Neuronal stem cell (in vitro differentiated cells): ENCODE measurements at places on chromosomes 7 and 10.

GRCh38 chr7:24733414-24734060 lies 23.7 kb downstream of the GSDME start:
- peaks cover 2% of the 10 kb centered on the region for H3K4me1 ChIP-seq
- no peak for DNase-seq
- no peaks in the 10 kb centered on the region for H3K27me3 ChIP-seq
- H3K27ac ChIP-seq = no peak overlapping the region

DNA sequence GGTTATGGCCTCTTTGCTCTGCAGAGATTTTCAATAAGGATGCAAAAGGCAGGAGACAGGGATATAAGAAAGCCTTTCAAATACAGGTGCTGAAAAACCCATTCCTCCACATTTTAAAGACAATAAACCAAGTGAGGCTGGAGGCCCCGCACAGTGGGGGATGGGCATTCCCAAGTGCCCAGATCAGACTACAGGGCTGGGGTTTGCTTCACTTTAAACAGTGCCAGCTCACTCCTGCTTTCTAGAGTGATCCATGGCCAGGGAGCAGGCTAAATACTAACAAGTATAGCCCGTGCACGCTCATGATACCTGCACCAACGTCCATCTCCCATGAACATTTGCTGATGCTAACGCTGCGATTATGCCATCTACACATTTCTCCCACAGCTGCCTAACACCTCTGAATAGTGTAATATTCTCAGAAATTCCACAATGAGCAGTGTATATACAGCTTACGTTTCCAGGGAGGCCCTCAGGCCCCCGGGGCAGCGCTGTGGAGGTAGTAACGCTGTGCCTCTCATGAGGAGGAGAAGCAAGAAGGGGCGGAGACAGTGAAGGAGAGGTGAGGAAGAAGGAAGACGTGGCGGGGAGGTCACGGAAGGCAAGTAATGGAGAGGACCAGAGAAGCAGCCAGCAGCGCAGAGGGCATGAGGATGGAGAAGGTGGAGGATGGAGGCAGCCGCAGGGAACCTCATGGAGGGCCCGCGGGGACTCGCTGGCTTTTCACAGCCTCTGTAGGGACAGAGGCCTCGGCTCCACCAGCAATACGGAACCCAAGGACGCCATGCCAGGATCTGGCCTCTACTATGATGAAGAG lies 141.7 kb downstream of the USP6NL start:
- no peak overlapping the region for H3K27ac ChIP-seq
- peaks cover 5% of the 10 kb centered on the region for H3K4me1 ChIP-seq
- H3K27me3 ChIP-seq = no peaks in the 10 kb centered on the region
- H3K4me3 ChIP-seq = no peak overlapping the region
- DNase-seq = no peak

GRCh38 chr10:86104156-86104555 lies 262.4 kb downstream of the GRID1 start:
- H3K36me3 ChIP-seq = no peaks in the 10 kb centered on the region
- H3K4me3 ChIP-seq = no peak overlapping the region
- no peak overlapping the region for H3K27ac ChIP-seq
- DNase-seq = no peak
- H3K27me3 ChIP-seq = no peaks in the 10 kb centered on the region

- H3K27me3 ChIP-seq = no peaks in the 10 kb centered on the region
- H3K36me3 ChIP-seq = no peaks in the 10 kb centered on the region
- no peaks in the 10 kb centered on the region for H3K4me1 ChIP-seq
- DNase-seq = no peak
- H3K27ac ChIP-seq = no peak overlapping the region
- H3K4me3 ChIP-seq = no peak overlapping the region
Measured at GRCh38 chr7:27420702-27421101, 178.1 kb downstream of the EVX1 start.

DNA sequence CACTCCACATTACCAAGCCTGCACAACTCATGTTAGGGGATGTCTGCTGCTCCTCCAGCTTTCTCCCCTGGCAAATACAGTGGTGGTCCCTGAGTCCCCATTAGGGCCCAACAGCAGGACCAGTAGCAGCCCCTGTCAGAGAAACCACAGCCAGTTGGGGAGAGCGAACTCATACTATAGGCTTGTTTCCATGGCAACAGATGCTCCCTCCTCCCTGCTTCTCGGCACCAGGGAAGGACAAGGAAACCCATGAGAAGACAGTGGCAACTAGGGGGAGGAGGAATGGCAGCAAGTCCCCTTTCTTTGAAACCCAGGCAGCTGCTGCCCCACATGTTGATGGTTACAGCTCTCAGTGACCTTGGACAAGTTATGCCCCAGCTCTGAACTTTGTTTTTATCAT lies 326.4 kb downstream of the KCNMA1 start:
- no peaks in the 10 kb centered on the region for H3K27me3 ChIP-seq
- no peak overlapping the region for H3K27ac ChIP-seq
- peak; percentile 54 for DNase-seq

DNA sequence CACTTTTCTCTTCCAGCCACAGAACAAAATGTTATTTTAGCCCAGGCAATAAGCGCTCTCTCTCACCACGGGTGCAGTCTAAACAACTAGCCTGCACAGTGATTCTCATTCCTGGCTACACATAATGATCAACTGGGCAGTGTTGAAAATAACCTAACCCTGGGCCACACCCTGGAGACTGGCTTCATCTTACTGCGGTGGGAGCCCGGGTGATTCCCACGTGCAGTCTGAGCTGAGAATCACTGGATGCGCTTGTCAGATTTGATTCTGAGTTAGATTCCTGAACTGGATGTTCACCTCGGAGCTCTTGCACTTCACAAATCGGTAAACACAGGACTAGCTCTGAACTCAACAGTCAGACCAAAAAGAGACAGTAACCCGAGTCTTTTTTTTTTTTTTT lies 14.9 kb downstream of the ZC3HAV1 start:
- peaks cover 3% of the 10 kb centered on the region for H3K36me3 ChIP-seq
- peak overlapping the region; percentile 22 for H3K27ac ChIP-seq
- no peaks in the 10 kb centered on the region for H3K27me3 ChIP-seq
- no peak for DNase-seq

DNA sequence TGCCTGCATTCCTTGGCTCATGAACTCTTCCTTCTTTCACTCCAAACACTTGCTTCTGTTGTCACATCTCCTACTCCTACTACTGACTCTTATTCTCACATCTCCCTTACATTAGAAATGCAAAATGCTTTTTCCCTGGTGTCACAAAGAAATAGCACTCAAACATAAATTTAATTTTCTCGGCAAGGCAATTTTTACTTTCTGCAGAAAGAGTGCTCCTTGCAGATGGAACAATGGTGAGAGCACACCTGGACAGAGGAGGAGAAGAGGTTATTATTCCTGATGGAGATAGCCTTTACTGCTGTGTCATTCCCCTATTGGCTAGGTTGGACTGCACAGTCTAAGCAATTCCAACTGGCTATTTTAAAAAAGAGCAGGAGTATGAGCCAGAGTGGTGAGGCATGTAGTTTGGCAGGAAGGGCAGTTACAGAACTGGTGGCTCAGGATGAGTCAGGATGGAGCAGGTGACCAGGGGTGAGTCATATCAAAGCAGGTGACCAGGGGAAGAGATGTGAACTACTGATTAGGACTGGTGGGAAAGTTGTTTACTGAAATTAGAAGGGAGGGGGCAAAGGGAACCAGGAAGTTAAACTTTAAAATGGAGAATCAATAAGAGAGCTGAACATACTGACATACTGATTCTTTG lies 52.9 kb downstream of the CYP2C9 start:
- no peak overlapping the region for H3K27ac ChIP-seq
- no peaks in the 10 kb centered on the region for H3K36me3 ChIP-seq
- no peaks in the 10 kb centered on the region for H3K4me1 ChIP-seq
- no peaks in the 10 kb centered on the region for H3K27me3 ChIP-seq
- no peak for DNase-seq
- H3K4me3 ChIP-seq = no peak overlapping the region

DNA sequence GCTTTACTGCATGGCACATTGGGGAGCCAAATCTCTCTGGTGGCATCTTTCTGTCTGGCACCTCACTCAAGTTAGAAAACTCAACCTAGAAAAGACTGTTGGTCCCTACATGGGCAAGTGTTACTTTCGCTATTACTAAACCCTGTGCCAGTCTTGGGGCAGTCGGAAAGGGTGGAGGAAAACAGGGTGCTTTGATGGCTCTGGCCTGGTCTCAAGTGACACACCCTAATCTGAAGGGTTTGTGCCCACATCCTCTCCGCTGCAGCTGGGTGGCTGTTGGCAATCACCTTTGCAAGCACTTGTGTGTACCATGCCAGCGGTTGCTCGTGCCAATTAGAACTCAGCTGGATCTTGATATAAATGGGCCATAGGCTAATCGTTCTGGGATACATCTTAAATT lies 159.8 kb upstream of the ITGB1 start:
- no peak overlapping the region for H3K4me3 ChIP-seq
- no peak for DNase-seq
- H3K27ac ChIP-seq = no peak overlapping the region
- H3K36me3 ChIP-seq = no peaks in the 10 kb centered on the region

DNA sequence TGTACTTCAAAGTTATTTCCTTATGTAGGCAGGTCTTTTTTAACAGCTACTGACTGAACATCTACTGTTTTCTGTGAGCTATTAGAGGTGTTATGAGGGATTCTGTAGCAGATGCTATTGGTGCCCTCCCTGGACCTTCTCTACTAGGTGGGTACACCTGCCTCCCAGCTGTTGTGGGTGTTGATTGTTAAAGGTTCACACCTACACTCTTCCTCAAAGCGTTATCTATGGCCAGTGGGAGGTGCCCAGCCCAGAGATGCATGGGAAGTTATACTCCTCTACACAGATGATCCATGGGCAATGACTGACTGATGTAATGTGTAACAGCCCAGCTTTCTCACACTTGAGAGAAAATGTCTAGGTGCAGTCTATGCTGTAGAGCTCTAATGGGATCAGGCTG lies 127.7 kb downstream of the PRKG1 start:
- DNase-seq = no peak
- H3K36me3 ChIP-seq = no peaks in the 10 kb centered on the region
- no peak overlapping the region for H3K27ac ChIP-seq
- H3K27me3 ChIP-seq = no peaks in the 10 kb centered on the region

DNA sequence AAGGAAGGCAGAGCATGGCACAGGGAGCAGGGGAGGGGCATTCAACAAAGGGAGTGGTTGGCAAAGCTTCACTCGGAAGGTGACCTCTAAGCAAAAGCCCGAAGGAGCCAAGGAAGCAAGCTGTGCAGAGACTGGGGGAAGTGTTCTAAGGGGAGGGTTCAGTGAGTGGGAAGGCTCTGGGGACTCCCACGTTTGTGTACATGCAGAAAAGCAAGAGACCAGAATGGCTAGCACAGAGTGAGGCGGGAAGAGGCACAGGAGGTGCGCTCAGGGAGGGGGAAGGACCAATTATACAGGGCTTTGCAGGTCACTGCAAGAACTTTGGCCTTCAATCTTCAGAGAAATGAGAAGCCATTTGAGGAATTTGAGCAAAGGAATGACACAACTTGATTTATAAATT lies 7.4 kb downstream of the ARHGAP21 start:
- H3K27ac ChIP-seq = no peak overlapping the region
- no peak for DNase-seq
- H3K4me1 ChIP-seq = peaks cover 6% of the 10 kb centered on the region
- H3K36me3 ChIP-seq = peaks cover 78% of the 10 kb centered on the region
- H3K4me3 ChIP-seq = no peak overlapping the region
- no peaks in the 10 kb centered on the region for H3K27me3 ChIP-seq

GRCh38 chr7:7146837-7147236 lies 35.5 kb upstream of the C1GALT1 start:
- no peaks in the 10 kb centered on the region for H3K36me3 ChIP-seq
- H3K4me3 ChIP-seq = no peak overlapping the region
- no peak for DNase-seq
- H3K27me3 ChIP-seq = no peaks in the 10 kb centered on the region

DNA sequence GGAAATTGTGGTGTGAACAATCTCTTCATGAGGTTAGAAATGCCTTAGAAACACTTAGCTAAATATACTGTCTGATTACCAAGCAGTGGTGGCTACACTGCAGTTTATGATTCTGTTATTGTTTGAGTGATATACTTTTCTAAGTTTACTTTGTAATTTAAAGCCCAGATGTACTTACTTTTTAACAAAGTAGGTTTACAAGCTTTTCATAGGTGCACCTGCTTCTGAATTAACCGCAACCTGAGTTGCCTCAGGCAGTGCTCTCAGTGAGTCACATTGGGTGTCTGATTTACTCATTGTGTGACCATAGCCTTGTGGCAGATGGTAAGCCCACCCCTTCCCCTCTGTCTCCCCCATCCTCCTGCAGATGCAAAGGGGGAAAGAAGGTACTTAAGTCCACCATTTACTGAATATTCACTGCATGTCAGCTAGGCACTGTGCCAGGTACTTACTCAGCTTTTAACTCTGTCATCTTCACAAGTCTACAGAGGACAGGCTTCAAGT lies 9.0 kb downstream of the MTURN start:
- no peak for DNase-seq
- no peaks in the 10 kb centered on the region for H3K36me3 ChIP-seq
- H3K4me3 ChIP-seq = no peak overlapping the region
- H3K27ac ChIP-seq = no peak overlapping the region
- no peaks in the 10 kb centered on the region for H3K27me3 ChIP-seq
- H3K4me1 ChIP-seq = peaks cover 3% of the 10 kb centered on the region

- no peak overlapping the region for H3K4me3 ChIP-seq
- peaks cover 6% of the 10 kb centered on the region for H3K36me3 ChIP-seq
- no peaks in the 10 kb centered on the region for H3K27me3 ChIP-seq
- no peaks in the 10 kb centered on the region for H3K4me1 ChIP-seq
Measured at GRCh38 chr10:89773081-89773480, 71.7 kb downstream of the KIF20B start.

DNA sequence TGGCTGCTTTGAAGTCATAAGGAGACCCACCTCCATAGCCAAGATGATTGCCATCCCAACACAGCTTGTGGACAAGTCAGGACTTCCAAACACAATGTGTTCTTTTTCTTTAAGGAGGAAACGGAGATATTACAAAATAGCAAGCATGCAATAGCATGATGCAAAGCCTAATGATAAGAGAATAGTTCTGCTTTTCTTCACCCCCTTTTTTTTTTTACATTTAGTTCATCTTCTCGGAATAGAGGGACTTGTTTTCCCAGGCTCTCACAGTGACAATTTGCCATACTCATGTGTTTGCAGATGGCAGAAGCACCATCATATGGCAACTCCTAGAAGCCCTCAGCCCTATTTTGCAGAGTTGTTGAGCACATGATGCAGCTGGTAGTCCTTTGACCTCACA lies 119.8 kb downstream of the ITGB8 start:
- H3K4me3 ChIP-seq = no peak overlapping the region
- H3K36me3 ChIP-seq = no peaks in the 10 kb centered on the region
- DNase-seq = no peak

DNA sequence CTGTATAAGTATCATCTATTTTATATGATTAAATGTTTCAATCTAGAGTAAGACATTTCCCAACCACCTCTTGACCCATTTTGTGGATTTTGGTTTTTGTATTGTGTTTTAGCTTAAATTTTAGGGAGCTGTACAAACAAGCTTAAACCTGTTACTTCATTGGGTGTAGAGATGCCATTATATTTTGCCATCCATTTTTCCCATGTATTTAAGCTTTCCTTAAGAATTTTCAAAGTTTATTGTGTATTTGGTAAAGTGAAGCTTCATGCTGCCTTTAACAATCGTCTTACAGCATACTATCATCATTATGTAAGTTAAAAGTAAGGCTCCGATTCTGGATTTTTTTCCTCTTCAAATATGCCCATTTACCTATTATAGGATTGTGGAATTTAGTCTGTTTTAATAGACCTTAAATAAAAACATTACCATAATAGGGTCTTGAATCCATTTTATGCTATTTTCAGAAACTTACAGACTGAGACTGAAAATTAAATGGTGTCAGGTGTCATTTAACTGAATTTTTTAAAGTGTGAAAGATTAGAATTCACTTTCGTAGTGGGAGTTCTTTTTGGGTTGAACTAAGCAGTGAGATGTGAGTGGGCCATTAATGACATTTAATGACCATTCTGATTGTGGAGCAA lies 2.2 kb downstream of the KMT2E start:
- H3K27ac ChIP-seq = no peak overlapping the region
- H3K36me3 ChIP-seq = no peaks in the 10 kb centered on the region
- no peak for DNase-seq
- H3K4me3 ChIP-seq = no peak overlapping the region
- H3K27me3 ChIP-seq = no peaks in the 10 kb centered on the region
